ENCODE measurements at places on chromosomes 16 and 17. TPM values are rescaled to one million over a fixed set of nuclear protein-coding genes. Genes with fewer than 3 reads are reported as not detected.

The CALB2 gene
- 5.2 TPM for total RNA-seq

The WSCD1 gene
- total RNA-seq, result 2.1 TPM

The SLC16A5 gene
- total RNA-seq, result 4.6 TPM

- DNase-seq, result no peak
These were observed 437.1 kb upstream of the PMFBP1 start for GRCh38 chr16:72609066-72609465.

DNA sequence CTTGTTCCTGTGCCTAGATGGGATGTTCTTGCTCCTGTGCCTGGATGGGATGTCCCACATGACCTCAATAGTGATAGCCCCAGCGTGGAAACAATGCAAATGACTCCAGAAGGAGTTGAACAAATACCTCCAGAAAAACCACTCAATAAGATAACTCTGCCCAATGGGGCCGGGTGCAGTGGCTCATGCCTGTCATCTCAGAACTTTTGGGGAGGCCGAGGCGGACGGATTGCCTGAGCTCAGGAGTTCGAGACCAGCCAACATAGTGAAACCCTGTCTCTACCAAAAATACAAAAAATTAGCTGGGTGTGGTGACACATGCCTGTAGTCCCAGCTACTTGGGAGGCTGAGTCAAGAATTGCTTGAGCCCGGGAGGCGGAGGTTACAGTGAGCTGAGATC is 15.2 kb upstream of the LITAF start:
- no peak for DNase-seq

- no peak for DNase-seq
These were observed 23.4 kb upstream of the SEC14L1 start for GRCh38 chr17:77117415-77117814.

Measured in sigmoid colon (tissue), 7 donors.